ENCODE measurements at places on chromosomes 12 and 14. TPM values are rescaled to one million over a fixed set of nuclear protein-coding genes. Genes with fewer than 3 reads are reported as not detected.

Gene SMARCD1
- 57.3 TPM for total RNA-seq

Gene ASCL1
- not detected for total RNA-seq

Gene SOAT2
- total RNA-seq = 1.1 TPM

GRCh38 chr14:94501588-94502516, 7.4 kb downstream of the SERPINA12 start:
- no peak for ATAC-seq

DNA sequence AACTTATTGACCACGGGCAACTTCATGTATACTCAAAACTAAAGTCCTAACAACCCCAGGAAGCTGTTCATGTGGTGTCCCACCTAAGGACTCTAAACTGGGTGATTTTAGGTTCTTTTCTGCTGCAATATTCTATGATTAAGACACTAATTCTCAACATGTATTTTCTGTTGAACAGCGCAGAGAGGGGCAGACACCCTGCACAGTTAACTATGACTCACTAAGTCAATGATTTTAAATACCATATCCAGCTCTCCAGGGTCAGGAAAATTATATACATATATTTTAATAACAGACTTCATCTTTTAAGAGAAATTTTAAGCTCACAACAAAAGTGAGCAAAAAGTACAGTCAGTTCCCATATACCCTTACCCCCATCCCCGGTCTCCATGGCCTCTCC, 85.0 kb downstream of the FOXN3 start:
- ATAC-seq = no peak

DNA sequence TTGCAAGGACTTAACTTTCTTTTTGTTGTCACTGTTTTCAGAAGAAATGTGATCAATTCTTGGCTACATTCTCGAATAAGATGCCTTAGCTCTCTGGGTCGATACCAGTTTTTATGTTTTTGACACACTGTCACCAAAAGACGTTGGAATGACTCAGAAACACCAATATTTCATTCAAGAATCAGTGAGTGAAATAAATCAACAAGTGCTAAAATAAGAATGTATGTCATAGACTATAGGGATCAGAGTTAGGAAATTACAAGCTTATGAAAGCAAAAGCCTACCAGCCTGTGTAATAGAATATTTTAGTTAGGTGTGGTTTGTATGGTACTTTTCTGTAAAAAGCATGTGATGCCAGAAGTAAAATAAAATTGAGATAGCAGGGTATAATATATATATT, 17.8 kb downstream of the PPHLN1 start:
- ATAC-seq = peak; percentile 91

DNA sequence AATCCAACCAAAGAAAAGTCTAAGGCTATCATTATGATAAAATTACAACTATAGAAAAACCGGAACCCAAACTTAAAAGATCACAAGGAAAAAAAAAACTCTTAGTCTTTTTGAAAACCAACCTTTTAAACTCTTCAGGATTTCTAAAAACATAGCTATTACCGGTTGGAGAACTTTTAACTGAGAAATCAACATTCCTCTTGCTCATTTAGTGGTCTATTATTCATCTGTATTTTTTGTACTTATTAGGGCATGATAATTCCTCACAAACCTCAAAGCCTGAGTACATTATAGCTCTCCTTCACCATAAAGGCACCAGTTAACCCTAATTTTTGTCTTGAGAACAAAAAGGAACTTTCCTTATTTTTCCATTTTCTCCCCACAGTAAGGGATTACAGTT, 10.4 kb downstream of the LUM start:
- ATAC-seq = no peak
